ENCODE measurements at places on chromosomes 5 and 9.
A peak's percentile ranks its signal among the peaks of the same experiment; 100 is the strongest.

DNA sequence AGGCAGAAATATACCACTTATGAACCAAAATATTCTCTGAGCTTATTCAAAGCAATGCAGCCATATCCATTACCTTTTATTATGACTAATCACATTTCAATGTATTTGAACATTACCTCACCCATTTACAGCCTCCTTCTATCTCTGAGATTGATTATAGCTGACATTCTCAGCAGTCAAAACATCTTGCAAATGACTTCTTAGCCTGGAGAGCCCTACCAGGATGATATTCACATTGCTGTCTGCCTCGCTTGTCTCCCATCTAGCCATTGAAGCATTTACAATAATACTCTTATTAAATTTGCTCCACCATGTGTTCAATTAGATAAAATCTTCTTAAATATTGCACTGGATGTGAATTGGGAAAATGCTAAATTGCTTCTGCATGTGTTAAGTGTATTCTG lies 1879.9 kb upstream of the ACO1 start:
- no peak for DNase-seq

DNA sequence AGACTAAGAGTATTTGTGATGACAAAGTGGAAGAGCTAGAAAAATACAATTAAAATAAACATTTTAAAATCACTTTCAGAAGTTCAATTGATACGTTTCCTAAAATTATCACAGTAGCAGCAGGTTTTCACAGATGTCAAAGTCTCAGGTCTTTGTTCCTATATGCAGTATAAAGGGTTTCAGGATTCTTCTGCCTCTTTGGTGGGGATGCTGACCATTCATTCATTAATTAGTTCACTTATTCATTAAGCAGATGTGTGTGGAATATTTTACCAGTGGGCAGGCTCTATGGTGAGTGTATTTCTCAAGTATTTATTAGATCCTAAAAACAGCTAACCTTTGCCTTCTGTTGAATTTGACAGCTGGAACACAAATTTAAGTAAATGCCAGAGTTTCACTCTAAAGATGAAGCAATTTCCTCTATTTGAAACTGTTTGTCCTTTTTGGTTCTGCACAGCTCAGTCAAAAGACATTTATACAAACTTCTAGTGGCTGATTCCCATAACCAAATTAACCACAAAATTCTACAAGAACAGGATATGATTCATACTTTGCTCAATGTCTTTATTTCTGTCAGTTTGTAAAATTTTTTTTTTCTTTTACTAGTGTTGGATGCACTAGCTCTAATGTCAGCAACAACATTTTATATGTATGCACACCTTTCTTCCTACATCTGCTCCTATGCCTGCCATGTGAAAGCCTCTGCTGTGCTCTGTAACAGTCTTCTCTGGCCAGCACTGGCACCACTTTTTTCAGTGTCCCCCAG lies 75.9 kb upstream of the PRR16 start:
- DNase-seq, result no peak

GRCh38 chr9:8750639-8751051 lies 951.1 kb upstream of the DMAC1 start:
- DNase-seq, result no peak

DNA sequence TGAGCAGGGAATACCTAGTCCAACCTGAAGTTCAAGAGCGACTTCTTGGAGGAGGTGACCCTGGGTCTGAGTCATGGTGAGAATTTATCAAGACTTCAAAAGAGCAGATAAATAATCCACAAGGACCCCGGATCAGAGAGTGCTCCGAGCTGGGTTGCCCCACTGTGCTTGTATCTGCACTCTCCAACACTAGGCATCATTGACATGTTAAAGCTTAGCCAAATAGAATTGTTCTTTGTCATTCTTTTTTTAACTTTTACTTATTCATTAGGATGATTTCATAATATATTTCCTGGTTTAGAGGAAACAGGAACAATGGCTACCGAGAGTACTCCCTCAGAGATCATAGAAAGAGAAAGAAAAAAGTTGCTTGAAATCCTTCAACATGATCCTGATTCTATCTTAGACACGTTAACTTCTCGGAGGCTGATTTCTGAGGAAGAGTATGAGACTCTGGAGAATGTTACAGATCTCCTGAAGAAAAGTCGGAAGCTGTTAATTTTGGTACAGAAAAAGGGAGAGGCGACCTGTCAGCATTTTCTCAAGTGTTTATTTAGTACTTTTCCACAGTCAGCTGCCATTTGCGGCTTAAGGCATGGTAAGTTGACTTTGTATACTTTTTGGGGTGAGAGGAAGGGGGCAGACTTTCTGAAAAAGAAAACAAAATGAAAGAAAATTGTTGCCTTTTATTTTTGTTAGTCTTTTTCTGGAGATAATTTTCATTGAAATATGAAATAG lies at the start of gene CARD6:
Gene CARD6, plus strand, starts transcription at position 300 of the 738 bp plus-strand sequence. Its CDS starts 16 bp downstream, at position 316.
- DNase-seq, result no peak

GRCh38 chr9:37675661-37676060 lies 24.9 kb downstream of the FRMPD1 start:
- no peak for DNase-seq

- no peak for DNase-seq
Measured at GRCh38 chr5:37770786-37771185, 69.1 kb downstream of the GDNF start.

DNA sequence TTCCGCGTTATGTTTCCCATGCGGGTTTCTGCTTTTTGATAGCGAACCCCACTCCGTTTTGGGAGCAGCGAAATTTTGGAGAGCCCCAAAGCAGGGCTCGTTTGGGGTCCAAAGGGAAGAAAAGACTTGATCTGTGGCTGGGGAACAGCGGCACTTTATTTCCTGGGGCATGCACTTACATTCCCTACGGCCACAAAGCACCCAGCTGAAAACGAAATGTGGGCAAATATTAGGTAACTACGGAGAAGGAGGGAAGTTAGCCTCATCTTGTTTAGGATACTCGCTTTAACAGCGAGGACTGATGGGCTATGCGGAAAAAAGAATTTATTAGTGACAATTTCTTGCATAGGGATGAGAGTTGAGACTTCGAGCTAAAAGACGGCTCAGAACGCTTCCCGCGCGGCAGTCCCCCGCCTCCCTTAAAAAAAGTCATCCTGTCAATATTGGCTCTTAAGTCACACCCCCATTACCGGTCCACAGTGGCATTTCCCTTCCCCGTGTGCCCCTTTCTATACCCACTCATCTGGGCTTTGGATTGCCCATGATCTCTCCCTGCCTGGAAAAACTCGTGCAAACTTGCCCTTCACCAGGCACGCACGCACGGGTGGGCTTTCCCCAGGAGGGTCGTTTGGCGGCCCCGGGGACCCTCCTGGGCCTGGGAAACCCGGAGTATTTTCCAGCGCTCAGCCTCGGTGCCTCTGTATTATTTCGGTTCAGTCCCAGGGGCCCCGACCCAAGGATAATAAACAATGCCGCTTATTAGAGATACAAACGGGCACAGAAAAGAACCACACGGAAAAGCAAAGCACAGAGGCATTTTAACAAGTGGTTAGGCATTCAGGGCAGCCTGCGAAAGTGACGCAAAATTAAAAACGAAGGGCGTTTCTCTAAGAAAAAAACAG lies 35.8 kb upstream of the NFIB start:
- no peak for DNase-seq

DNA sequence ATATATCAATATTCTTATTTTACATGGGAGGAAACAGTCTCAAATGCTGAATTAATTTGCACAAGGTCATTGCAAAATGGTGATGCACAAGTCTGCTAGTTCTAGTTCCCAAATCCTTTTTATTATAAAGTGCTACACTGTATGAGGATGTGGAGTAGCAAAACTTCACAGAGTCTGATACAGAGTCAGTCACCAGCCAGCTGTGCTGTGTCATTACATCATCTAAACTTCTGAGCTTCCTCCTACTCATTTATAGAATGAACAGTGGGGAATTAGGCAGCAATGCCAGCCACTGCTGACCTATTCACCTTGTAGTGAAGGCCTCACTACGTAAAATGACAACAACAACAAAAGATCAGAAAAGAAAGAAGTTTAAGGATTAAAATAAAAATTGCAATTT lies 357.8 kb downstream of the TMEM167A start:
- no peak for DNase-seq

GRCh38 chr9:126965541-126966428 lies 51.2 kb downstream of the RALGPS1 start:
- peak; percentile 30 for DNase-seq

DNA sequence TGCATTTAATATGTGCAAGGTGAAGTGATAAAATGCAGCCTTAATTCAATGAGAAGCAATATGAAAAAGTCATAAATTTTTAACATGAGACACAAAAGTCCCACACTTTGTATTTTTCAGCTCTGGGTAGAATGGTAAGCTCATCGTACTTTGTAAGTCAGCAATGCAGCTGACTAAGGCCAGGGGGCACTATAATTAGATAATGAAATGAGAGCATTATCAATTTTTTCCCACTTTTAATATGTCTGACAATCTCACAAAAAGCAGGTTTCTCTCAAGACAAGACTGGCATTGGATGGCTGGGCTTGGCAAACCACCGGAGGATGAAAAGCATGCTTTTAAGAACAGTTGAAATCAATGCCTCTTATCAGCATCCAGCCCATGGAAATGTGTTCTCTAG lies 162.8 kb downstream of the FAM174A start:
- DNase-seq, result no peak

DNA sequence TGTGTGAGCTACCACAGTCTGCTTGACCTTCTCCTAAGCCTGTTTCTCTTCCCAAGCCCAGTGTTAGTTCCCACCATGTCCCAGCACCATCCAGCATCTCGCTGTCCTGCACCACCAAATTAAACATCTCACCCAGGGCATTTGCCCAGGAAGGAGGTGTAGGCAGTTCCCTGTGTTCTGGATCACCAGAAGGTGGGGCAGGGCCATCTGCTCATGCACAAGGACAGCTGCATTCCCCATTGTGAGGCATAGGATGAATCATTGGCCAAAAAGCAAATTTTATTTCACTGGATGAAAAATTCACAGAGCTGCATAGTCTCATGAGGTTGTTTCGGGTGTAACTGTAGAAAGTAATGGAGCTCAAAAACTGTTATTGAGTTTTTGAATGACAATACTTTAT lies 89.5 kb upstream of the GRIA1 start:
- DNase-seq, result no peak

GRCh38 chr5:90434116-90434714 lies 24.7 kb upstream of the CETN3 start:
- DNase-seq, result no peak

- no peak for DNase-seq
Measured at GRCh38 chr9:20569525-20569924, 52.8 kb downstream of the MLLT3 start.

DNA sequence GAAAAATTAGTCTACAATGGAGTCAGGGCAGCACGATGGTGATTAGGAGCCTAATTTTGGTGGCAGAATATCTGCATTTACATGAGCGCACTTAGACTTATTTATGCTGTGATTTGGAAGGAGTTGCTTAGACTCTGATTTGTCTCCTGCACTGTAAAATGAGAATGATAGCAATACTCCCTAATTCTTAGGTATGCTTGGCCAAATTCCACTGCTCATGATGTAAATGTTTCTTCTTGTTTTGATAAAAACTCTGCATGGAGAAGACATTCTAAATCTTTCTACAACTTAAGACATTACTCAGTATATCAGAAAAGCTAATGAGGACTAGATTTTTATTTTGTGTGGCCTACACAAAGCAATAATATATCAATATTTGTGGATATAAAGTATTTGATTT lies 205.4 kb downstream of the CDH18 start:
- DNase-seq, result no peak

- no peak for DNase-seq
Measured at GRCh38 chr5:146112476-146112875, 7.1 kb upstream of the PLAC8L1 start.

DNA sequence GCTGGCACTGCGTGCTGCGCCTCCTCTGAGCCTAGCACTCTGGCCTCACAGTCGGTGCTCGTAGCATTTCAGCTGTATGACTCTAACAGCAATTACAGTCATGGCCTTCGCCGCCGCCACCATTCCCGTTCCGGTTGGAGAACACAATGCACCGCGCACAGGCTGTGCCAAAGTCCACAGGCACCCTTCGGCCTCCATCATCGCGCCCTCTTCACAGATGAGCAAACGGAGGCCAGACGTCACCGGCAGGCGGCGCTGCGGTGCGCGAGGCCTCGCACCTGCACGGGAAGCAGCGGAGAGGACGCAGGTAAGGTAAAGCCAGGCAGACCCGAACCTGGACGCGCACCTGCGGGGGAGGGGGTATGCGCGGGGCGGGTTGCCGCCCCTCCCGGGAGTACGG lies 128.9 kb downstream of the BARX1 start:
- no peak for DNase-seq

- no peak for DNase-seq
Measured at GRCh38 chr5:76570153-76570552, 53.0 kb downstream of the F2RL2 start.

- DNase-seq, result no peak
Measured at GRCh38 chr9:37255944-37256862, 135.8 kb downstream of the ZCCHC7 start.

DNA sequence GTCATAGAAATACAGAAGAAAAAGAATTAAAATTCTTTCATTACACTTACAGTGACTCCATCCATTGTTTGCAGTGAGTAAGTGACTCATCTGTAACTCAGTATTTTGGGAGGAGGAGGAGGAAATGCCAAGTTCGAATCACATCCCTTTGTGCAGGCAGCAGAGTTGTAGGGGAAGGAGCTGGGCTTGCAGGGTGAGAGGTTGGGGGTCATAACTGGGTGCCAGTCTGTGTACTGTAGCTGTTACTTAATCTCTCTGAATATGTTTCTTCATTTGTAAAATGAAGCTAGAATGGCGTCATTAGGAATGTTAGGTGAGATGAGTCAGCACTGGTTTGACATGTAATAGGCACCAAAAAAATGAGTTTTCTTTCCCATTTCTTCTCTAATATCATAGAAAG lies 235.7 kb upstream of the ADAMTSL1 start:
- no peak for DNase-seq

GRCh38 chr9:104074876-104075275 lies 19.2 kb upstream of the SMC2 start:
- no peak for DNase-seq

- peak; percentile 52 for DNase-seq
Measured at GRCh38 chr9:118686959-118687358, 682.3 kb downstream of the BRINP1 start.

- peak; percentile 25 for DNase-seq
Measured at GRCh38 chr5:77645158-77645994, 6.9 kb upstream of the OTP start.

DNA sequence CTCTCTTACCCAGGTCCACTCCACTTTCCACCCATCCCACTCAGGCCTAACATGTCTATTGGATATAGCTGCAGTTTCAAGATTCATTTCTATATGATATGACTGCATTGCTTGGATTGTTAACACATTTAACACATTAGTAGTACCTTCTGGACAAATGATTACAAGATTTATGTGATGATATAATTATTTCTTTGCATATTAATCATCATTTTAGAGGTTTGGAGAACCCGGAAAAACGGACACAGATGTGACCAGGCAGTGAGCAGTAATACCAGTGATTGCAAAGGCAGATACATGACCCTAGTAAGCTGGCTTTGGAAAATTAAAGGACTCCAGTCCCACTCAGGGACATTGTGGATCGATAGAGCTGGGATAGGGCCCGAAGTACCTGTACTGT lies 103.8 kb downstream of the PRR16 start:
- no peak for DNase-seq

DNA sequence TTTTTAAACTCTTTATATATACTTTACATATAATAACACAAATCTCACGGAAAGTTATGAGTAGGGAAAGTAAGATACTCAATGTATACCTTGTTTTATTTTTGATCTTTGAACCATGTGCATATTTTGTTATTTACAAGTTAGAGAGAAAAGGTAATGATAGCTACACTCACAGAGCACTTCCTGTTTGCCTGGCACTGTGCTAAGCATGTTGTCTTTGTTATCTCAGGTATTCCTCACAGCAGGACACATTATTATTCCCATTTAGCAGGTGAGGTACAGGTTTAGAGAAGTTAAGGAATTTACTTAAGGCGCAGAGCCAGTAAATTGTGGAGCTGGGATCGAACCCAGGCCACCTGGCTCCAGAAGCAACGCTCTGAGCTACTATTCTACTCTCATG lies 3.0 kb downstream of the C9 start:
- no peak for DNase-seq
